ENCODE measurements at places on chromosomes 11 and 22. TPM values are rescaled to one million over a fixed set of nuclear protein-coding genes. Genes with fewer than 3 reads are reported as not detected.

Gene C11orf87
- 0.11 TPM for total RNA-seq

Gene LRRC32
- total RNA-seq: 56.0 TPM

Gene PGA3
- 0.67 TPM for total RNA-seq

Gene VWCE
- total RNA-seq: 0.91 TPM

Gene OR52H1
- total RNA-seq: not detected

Gene PHF21B
- total RNA-seq: not detected

Gene CD6
- 5.6 TPM for total RNA-seq

Gene TEX12
- not detected for total RNA-seq

Gene ZDHHC13
- 10.8 TPM for total RNA-seq

Gene PLAAT4
- total RNA-seq: 240 TPM

Gene NAALAD2
- 1.2 TPM for total RNA-seq

Gene ELMOD1
- not detected for total RNA-seq

Gene MRGPRX4
- total RNA-seq: not detected

Gene MIOX
- not detected for total RNA-seq

Gene PSMD13
- total RNA-seq: 110 TPM

Gene EEF1G
- 678 TPM for total RNA-seq

Gene P2RX3
- not detected for total RNA-seq

Gene APOBEC3F
- 6.0 TPM for total RNA-seq

Gene OVOL1
- 1.2 TPM for total RNA-seq
